ENCODE measurements at places on chromosomes 5 and 9.

DNA sequence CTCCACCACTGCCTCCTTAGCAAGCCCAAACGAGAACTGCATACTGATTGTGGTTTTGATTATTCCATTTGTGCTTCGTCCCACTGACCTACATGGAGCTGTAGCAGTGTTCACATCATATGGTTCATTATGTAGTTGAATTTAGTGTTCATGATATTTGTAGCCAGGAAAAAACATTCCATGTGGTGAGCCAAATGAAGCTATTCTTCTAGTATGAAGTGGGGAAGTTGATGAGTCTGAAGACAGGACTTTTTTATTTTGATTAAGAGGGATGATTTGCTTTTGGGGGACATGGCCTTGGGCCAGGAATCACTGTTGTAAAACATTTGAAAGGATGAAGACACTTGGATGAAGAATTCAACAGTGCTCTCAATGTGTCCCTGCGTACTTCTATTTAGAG is 192.9 kb upstream of the SLC27A6 start:
- DNase-seq = no peak

DNA sequence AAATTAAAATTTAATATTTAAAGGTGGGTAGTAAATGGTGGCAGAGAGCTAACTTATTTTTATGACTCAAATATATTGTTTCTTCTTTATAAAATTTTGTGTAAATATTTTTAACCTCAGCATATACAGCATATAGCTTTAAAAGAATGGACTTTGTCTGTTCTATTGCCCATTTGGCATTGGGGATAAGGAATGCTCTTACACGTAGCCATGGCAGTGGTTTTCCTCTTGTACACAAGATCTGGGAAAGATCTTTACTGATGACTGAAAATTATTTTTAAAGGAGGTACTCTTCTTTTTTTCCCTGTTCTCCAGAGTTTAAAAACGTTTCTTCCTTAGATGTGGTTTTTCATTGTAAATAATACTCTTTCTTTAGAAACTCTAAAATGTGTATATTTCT is 75.0 kb downstream of the PBX3 start:
- DNase-seq = no peak

GRCh38 chr9:121830441-121831140 is 179.2 kb downstream of the DAB2IP start:
- DNase-seq = no peak

DNA sequence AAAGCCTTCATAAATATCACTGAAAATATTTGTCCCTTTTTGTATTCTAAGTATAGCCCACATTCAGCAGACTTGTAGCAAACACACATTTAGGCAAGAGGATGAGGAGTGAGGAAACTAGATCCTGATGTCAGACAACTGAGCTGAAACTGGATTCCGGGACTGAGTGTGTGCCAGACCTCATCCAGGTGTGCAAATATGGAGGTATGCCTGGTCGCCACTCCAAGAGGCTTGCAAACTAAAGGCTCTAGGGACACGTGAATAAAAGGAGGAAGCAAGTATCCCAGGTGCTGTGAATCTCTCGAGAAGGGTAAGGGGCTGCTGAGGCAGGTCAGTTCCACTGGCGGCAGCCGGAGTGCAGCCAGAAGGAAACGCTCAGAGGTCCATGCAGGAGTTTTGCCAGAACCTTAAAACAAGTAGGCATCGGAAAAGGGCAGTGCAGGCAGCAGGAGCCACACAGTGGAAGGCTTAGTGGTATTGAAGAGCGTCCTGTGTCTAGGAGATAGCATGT is 77.4 kb upstream of the ALDH1B1 start:
- DNase-seq = no peak

DNA sequence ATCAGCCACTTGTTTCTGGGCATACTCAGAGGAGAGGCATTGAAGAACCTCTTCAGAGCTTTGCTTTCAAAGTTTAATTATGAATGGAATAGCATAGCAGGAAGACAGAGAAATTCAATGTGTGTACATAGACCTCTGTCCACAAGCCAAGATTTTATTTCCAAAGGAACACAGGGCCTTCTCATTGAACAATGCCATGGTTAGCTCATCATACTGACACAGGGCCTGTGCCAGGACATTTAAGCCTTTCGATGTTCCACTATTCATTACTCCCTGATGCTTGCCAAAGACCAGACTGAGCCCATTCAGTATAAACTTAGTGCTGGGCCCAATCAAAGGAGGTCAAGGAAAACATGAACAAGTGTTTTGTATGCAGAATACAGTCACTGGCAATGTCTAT is 280.8 kb downstream of the FBXL17 start:
- DNase-seq = no peak

Measured in HT1080 (cell line).